ENCODE measurements at places on chromosomes 6 and 20.

DNA sequence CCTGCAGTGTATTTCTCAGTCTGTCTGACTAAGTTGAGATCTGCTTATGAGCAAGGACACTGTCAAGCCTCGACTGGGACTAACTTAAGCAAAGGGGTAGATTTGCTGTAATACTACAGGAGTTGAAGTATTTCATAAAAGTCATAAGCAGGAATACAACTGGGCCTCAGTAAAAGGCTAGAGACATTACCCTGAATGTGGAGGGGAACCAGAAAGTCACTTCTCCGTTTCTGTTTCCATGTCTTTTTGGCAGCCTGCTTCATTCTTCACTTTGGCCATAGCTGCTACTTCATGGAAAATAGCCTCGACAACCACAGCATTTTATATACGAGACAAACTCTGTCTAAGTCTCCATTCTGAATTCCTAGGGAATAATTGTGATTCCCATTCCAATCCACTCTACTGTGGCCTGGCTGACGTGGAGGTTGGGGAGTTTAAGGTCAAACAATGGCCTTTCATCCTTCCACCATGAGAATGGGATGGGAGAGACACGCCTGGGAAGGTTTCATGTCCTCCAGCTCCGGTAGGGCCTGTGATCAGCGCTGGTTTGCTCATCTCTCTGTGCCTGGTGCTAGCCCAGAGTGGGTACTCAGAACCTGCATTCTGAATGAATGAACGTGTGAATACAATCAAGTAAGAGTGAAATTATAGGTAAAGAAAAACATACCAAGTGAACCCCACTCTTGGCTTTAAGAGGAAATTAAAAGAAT lies 37.1 kb upstream of the DUSP22 start:
- DNase-seq: no peak

DNA sequence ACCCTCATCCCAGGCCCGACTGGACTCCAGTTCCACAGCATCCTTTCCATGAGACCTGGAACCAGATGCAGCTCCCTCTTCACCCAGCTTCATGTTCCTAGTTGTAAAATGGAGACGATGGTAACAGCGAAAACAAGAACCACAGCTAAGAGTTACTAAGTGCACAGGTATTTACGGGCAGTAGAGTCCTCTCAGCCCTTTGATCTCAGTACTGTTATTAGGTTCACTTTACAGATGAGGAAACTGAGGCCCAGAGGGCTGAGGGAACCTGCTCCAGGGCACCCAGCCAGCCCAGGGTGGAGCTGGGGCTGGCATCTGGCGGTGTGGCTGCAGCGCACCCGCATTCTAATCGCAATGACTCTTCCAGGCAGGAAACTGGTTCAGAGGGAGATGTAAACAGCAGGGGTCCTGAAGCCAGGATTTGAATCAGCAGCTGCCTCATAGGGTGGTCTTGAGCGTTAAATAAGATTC lies 858 bp downstream of the BCAS1 start:
- DNase-seq: no peak

DNA sequence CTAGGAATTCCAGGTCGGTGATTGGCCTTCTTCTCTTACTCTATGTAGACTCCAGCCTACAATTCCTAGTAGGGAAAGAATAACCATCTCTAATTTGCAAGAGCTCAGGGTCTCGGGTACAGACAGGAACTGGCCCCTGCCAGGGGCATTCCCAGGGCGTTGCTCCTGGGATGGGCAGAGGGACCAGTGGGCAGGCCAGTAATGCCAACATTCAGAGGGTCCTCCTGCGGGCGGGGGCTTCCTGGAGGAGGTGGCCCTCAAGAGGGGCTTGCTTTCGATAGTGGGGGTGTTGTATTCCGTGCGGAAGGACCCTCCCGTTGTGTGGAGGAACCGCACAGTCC lies 129.8 kb upstream of the PRND start:
- no peak for DNase-seq

GRCh38 chr6:28589957-28590349 lies 64.3 kb downstream of the GPX5 start:
- no peak for DNase-seq

DNA sequence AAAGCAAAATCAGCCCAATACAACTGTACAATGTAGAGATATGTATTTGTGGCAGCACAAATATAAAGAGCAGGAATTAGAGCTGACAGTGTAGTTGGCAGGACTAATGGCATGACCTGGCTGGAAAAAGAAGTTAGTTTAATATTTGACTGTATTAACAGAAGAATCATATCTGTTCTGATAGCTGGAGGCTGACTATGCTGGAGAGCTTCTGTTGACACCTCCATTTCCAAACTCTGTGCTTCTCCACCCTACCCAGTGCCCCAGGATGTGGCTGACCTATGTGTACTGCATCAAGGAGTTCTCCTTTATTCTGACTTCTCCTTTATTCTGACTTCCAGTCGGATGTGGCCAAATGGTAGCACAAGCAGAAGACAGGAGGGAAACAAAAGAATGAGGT lies 299.3 kb downstream of the PKHD1 start:
- no peak for DNase-seq

DNA sequence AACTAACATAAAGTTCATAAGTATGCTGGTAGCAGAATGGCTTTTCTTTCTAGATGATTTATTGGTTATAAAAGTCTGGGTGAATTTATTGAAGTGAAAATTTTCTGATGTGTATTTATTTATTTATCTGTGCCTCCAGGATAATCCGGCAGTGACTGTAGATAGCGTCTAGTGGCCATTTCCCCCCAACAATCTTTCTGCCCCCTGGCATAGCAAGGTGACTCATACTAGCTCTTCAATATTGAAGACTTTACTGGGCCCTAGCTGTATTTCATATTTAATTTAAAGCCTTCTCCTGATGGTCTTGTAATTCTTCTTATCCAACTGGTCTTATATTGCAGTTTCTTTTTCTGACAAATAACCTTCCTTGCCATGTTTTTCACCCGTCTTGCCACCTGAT lies 154.1 kb upstream of the SGK1 start:
- DNase-seq: no peak

- peak; percentile 64 for DNase-seq
Measured at GRCh38 chr20:35699127-35699956, at the start of the genes NFS1 and ROMO1. Gene NFS1 (minus strand): TSS chr20:35699352. CDS start chr20:35699288, 64 bp downstream. Gene ROMO1 (plus strand): TSS chr20:35699405. CDS start chr20:35699633, 228 bp downstream.

DNA sequence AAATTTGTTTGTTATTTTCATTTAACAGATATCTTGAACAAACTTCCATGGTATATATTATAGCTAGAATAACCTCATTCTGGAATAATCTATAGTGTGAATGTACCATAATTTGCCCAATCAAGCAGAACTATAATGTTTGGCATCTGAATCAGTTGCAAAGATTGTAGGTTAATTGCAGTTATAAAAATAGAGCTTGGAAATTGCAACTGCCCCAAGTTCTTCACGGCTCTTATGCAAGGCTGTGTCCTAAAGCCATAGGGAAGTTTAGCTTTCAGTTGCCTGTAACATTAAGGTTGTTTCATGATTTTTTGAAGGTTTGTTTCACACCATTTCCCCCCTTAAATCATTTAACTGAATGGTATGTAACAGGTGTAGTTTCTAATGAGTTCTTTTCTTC lies 19.4 kb downstream of the NQO2 start:
- DNase-seq: no peak

GRCh38 chr6:89970609-89971337 lies 76.5 kb downstream of the GJA10 start:
- peak; percentile 15 for DNase-seq

DNA sequence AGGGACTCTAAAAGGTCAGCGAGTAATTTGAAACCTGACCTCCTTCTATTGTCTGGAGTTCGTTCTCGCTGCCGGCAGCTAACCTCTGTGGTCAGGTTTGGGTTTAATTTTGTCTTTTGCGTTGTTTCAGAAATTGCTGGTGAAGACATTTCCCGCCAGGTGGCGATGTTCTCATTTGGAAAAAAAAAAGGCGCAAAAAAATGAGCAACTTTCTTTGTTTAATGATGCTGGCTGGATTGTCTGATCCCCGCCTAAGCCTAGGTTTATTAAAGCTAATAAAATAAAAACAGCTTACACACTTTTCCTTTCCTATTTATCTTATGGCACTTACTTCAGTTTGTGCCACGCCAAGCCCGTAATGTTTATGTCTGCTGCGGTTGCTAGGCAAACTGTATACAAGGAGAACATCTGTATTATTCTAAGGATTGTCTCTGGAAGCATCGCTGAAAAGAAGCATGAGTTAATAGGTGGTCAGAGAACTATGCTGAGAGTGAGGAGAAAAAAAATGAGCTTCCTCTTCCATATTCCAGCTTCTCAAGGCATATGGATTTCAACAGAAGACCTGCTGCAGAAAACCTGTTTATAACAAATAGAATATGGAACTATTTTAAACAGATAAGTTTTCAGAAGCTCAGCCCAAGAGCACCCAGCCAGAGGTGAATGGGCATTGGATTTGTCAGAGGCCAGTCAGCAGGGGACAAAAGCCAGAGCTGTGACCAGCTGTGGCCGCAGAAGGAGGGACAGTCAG lies 205.7 kb downstream of the DOK5 start:
- no peak for DNase-seq

- DNase-seq: no peak
Measured at GRCh38 chr6:44221961-44222335, 1.4 kb upstream of the SLC29A1 start.

GRCh38 chr6:26249707-26249956 lies 115.4 kb upstream of the BTN3A2 start:
- no peak for DNase-seq

- no peak for DNase-seq
Measured at GRCh38 chr20:59575653-59576052, 28.7 kb upstream of the PHACTR3 start.

- no peak for DNase-seq
Measured at GRCh38 chr6:159976686-159977254, 7.9 kb downstream of the IGF2R start.

GRCh38 chr20:49185071-49185761 lies 2.9 kb downstream of the STAU1 start:
- DNase-seq: no peak

DNA sequence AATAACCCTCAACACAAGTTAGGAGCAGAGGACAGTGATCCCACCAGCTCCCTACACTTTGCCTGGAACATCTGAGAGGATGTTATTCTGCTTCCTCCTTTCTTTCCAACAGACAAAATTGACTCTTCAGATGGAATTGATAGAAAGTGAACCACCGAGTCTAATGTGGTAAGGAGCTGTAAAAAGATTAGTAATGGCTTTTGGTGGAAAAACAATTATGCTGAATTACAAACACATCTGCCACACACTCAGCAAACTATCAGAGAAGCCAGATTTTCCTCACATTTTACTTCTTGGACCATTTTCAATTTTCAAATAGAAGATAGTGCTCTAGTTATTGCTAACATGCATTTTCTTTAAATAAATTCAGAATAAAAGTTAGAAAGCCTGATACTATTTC lies 171.8 kb upstream of the COL21A1 start:
- no peak for DNase-seq

DNA sequence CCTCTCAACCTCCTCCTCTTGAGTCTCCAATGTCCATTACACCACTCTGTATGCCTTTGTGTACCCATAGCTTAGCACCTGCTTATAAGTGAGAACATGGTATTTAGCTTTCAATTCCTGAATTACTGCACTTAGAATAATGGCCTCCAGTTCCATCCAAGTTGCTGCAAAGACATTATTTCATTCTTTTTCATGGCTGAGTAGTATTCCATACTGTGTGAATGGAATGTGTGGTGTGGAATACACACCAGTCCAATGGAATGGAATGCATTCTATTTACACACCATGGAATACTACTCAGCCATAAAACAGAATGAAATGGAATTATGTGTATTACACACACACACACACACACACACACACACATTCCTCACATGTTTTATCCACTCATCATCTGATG lies 116.1 kb downstream of the BACH2 start:
- no peak for DNase-seq

DNA sequence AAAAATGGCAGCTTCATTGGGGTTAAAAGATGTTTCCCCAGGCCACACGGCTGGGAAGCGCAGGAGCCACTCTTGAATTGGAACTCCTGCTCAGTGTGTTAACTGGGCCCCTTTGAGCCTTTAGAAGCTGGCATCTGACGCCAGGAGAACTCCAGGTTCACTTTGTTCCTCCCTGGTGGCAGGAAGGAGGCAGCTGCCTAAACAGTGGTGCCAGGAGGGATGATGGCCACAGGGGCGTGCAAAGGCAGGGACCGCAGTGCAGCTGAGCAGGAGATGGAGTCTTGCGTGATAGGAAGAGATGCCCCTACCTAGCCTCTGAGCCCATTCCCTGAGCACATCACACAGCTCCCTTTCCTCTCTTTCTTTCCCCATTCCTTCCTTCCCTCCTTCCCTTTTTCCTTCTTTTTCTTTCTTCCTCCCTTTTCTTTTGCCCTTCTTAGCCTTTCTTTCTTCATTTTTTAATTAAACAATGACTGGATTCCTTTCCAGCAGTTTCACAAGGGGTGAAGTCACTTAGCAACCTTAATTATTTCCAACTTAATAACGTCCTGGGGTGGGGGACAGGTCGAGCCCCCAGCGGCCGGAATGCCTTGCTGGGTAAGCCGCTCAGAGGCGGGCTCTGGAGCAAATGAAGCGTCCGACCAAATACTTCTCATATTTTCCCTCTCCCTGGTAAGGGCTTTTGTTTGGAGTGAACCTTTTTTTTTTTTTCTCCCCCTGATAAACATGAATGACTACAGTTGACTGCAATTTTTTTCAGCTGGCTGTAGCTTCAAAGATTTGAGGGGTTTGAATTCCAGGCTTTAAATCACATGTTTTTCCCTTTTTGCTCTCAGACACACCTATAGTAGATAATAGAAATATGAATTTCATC lies 20.8 kb upstream of the BMP7 start:
- no peak for DNase-seq

DNA sequence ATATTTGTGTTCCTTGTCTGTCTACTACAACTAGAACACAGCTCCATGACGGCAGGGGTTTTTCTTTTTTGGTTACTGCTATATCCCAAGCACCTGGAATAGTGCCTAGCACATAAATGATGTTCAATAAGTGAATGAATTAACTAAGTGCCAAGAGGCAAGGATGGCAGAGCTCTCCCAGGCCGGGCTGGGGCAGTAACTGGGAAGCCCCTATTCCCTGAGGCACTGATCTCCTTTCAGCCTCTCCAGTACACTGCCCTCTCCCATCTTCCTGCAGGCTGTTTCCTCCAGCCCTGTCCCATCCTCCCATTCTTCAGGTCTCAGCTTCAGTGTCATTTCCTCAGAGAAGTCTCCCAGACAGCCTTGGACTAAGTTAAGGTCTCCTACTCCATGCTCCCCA lies 29.0 kb upstream of the SPDEF start:
- no peak for DNase-seq

DNA sequence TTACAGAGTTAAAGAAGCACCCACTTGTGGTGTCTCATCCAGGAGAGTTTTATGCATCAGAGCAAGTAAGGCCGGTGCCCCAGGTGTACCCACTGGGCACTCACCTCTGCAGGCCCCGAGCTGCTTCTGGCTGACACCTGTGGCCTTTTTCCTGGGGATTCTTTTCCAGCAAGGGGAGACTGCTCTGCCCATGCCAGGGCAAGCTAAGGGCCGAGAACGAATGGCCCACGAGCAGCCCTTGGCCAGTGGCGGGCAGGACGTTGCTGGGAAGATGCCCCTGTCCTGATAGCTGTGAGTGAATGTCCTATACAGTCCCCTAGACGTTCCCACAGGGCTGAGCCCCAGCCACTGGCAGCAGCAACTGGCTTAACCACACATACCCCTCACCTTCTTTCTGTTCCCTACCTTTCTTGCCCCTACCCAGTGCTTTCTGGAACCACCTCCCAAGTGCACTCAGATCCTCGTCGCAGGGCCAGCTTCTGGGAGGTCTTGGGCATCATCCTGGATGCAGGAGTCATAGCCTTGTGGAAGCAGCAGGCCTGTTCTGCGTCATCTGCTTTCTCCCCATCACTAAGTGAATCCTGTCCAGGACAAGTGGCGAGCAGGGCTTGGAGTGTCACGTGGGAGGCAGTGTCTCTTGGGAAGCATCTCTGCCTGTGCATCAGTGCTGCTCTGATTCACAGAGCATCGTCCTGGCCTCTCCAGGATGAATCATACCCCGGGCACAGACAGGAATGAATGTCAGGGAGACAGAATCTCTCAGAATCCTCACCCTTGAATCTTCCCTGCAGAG lies 32.5 kb downstream of the SYNDIG1 start:
- DNase-seq: no peak

All from anterior cingulate cortex (tissue), 58 donors.